ENCODE measurements at places on chromosomes 1 and 21.

- DNase-seq = no peak
These were observed 43.1 kb upstream of the COX20 start for GRCh38 chr1:244792188-244792850.

GRCh38 chr1:1086911-1087341 is 12.8 kb upstream of the RNF223 start:
- DNase-seq = no peak

- DNase-seq = no peak
These were observed 44.5 kb upstream of the PRRX1 start for GRCh38 chr1:170619241-170620028.

- no peak for DNase-seq
These were observed 25.6 kb upstream of the ENO1 start for GRCh38 chr1:8903908-8904650.

DNA sequence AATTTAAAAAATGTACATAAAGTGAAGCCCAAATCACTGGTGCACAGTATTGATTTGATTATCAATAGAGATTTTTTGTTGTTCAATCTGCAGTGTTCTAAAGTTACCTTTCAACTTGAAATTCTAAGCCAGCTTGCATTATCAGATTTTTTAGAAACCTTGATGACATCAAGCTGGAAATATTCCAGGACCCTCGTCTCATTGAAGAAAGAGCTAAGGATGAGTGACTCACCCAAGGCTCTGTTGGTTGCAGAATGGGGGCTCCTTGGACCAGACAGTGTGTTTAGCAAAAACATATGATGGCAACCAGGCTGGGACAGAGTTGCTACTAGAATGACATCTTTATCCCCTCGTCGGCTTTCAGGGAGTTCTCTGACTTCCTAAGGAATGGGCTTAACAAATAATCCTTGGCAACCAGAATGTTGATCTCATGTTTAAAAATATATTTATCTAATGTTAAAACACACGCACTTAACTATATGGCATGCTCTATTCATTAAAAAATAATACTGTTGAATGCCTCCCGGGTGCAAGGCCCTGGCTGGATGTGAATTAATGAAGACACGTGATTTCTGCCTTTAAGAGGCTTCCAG is 79.7 kb downstream of the RUNX3 start:
- DNase-seq = no peak

DNA sequence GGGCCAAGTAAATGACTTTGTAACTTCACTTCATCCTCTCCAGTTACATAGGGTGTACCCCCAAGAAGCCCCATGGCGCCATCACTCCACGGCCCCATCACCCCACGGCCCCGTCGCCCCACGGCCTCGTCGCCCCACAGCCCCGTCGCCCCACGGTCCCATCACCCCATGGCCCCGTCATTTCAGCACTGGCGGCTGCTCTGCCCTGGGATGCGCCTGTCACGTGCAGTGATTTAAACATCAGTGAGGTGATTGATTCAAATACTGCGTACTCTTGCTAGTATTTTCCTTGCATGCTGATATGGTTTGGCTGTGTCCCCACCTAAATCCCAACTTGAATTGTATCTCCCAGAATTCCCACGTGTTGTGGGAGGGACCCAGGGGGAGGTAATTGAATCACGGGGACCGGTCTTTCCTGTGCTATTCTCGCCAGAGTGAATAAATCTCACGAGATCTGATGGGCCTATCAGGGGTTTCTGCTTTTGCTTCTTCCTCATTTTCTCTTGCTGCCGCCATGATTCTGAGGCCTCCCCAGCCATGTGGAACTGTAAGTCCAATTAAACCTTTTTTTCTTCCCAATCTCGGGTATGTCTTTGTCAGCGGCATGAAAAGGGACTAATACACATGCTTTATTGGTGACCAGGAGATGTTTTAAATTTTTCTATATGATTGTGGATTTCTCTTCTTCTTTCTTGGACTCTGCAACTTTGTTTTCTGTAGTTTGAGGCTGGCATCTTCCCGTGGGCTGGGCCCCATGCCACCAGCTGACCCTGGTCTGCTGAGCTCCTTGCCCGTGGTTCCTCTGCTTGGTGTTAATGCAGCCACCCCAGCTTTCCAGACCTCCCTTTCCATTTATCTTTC is 50.1 kb upstream of the PCBP3 start:
- no peak for DNase-seq

DNA sequence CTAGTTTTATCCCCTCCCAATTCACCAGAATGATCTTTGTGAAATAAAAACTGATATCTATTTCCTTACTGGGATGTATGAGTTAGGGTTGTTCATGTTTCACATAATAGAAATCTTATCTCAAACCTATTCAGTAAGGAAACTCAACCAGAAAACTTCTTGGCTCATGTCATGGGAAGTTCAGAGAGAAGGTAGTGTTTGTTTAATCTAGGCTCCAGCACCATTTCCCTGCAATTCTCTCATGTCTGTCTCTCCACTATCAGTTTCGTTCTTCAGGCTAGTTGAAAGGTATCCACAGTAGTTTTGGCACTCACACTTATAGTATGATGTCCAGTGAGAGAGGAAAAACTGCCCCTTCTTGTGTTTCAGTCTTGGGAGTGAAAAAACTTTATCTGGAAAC is 34.6 kb upstream of the UHMK1 start:
- DNase-seq = no peak

- DNase-seq = no peak
These were observed 16.1 kb downstream of the PRR9 start for GRCh38 chr1:153233448-153233847.

GRCh38 chr1:105180789-105181188 is 1431.1 kb downstream of the AMY1C start:
- no peak for DNase-seq

DNA sequence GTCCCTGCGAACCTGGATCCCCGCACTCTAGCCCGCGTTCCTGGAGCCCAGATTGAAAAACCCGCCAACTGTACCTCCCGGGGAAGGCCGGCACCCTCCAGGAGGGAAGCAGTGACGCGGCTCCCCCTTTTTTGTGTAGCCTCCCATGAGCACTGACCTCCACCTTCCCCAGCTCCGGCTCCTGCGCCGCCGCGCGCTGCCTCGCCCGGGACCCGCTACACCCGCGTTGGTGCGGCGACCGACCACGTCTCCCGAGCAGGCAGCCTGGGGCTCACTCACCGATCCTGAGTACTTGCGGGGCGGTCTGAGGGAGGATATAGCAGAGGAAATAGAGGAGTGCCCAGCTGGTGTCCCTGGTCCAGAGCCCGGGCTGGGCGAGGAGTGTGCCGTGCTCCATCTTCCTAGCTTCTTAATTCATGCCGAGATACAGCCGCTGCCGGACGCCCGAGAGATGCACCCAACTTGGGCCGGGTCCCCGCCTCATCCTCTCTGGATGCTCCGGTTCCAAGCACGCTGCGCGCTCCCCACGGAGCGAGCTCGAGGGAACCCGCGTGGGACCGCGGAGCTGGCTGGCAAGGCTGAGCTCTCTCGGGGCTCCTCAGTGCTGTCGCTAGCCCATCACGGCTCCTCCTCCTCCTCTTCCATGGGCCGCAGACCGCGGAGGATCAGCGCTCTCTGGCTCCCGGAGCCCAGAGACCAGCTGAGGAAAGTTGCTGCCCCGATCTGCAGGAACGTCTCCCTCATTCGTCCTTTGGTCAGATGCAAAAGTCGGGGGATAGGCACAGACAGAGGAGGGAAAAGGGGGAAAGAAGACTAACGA is 482 bp downstream of the GRIK1 start:
- DNase-seq = no peak

- DNase-seq = no peak
These were observed at the start of gene S100A14 for GRCh38 chr1:153616144-153616916. S100A14 (minus strand) TSS chr1:153616325; CDS start chr1:153615858, 467 bp downstream.

DNA sequence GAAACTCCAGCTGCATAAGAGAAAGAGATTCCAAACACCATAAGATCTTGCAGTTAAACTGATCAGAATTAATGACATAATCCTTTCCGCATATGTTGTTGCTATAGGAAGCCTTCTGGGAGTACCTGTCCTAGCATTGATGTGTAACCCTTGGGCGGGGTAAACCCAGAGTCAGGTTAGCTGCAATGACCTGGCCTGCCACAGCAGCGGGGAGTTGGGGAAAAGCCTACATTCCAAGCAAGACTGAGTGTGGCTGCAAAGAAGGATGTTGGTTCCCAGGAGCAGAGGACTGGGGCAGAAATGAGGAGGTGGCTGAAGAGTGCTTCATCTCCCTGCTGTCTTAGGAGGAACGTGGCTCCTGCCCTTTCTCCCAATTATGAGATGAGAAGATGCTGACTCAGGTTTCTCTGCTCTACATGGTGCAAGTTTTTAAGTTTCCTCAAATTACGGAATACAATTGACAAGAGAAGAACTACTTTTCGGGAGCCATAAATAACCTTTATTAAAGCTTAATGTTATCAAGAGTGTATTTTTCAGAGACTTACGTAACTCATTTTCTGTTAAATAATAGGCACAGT is 142.1 kb downstream of the RYR2 start:
- DNase-seq = no peak

- DNase-seq = no peak
These were observed 22.2 kb upstream of the SCAF4 start for GRCh38 chr21:31753949-31754707.

- no peak for DNase-seq
These were observed 28.9 kb downstream of the DISP1 start for GRCh38 chr1:222843469-222844410.

DNA sequence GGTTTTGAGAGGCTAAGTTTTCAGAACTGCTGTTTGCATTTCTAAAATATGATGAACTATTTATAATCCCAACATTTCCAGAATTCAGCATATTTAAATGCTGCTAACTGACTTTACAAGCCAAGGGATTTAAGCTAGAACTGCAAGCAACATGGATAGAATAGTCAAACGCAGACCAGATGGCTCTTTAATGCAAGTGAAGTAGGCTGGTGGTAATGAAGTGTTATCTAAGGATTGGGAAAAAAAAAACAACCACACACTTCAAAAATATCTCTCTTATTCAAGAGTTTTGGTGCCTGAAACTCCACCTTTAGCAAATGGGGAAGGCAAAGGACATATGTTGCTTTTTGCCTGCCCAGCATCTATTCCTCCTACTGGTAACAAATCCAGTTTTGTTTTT is 20.9 kb upstream of the SSX2IP start:
- no peak for DNase-seq

- DNase-seq = no peak
These were observed 161.2 kb downstream of the NCAM2 start for GRCh38 chr21:21159253-21159899.

- DNase-seq = no peak
These were observed at the start of gene CLCNKB for GRCh38 chr1:16043521-16043920. CLCNKB (plus strand) TSS chr1:16043782; CDS start chr1:16044493, 711 bp downstream.

DNA sequence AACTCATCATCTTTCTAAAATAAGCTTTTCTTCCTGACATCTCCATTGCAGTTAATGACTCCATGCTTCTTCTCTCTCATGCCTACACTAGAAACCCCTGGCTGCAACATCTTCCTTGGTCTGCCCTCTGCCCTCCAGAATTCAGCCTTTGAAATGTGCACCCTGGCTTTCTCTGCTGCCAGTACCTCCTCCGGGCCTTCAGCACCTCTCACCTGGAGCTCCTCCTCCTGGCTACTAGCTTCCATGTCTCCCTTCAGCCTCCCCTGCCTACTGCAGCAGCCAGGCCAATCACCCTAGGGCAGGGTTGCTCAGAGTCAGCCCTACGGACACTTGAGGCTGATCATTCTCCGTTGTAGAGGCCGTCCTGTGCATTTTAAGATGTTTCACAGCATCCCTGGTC is 18.3 kb downstream of the SUSD4 start:
- no peak for DNase-seq

- DNase-seq = no peak
These were observed 500.3 kb upstream of the C1orf87 start for GRCh38 chr1:60573726-60574409.

DNA sequence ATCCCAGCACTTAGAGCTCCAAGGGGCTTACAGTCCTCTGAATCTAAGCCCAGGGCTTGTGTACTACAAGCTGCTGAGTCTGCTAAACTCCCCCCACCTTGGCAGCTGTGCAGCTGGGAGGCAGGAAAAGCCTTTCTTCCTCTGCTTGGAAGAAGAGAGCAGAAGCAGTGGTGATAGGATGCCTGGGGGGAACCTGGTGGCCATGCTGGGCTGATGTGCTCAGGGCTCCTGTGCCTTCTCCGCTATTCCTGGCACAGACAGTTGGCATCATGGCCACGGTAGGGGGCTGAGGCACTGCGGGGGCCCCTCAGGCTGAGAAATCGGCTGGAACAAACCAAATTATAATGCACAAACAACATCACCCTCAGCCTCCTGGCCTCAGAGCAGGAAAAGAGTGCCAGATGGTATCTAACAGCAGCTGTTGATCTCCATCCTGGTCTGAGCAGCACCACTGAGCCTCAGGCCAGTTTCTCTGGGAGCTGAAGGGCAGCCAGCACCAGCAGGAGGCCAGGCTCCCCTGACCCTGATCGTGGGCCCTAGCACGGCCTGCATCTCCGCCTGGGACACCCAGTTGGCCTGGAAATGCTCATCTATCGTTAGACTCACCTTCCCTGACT is 35.8 kb downstream of the ECE1 start:
- DNase-seq = no peak

- DNase-seq = no peak
These were observed 14.9 kb downstream of the COL6A2 start for GRCh38 chr21:46112725-46113215.

GRCh38 chr1:219862366-219862765 is 66.0 kb downstream of the SLC30A10 start:
- DNase-seq = no peak

- no peak for DNase-seq
These were observed 304.2 kb upstream of the PROX1 start for GRCh38 chr1:213683529-213683928.

DNA sequence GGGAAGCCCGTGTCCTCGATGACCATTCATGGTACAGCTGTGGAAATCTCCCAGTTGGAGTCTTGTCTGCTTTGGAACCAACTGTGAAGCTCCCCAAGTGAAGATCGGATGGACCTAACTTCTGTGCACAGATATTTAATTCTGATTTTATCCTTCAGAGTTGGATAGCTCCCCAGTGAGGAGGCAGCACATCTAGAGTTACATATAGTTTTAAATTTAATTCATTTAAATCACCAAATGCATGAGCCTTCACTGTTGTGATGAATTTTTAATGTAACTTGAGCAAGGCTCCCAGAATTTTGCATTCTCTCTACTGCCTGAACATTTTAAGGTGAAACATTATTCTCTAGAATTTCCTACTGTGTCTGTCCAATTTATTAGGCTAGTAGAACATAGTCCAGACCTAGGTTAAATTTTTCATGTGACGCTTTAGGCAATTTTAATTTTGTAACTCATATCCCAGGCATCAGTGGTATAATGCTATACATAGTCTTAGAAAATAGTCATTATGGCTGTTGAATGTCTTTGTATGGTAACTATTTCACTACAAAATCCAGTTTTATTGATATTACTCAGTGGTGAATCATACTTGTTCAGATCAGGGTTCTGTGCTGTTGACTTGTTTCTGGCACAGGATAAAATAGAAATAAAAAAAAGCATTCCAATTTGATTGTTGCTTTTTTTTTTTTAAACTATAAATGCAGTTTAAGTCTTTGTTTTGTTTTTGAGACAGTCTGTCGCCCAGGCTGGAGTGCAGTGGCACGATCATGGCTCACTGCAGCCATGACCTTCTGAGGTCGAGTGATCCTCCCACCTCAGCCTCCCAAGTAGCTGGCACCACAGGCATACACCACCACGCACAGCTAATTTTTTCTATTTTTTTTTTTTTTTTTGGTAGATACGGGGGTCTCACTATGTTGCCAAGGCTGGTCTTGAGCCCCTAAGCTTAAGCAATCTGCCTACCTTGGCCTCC is 66.9 kb downstream of the PRDM2 start:
- DNase-seq = no peak
